ENCODE measurements at places on chromosomes 12 and 14.

GRCh38 chr14:33972583-33973081 lies 21.8 kb upstream of the EGLN3 start:
- DNase-seq = no peak

- no peak for DNase-seq
Measured at GRCh38 chr12:53200107-53200457, 7.0 kb downstream of the ITGB7 start.

GRCh38 chr12:132003846-132004245 lies 54.1 kb downstream of the EP400 start:
- no peak for DNase-seq

- DNase-seq = no peak
Measured at GRCh38 chr12:67572492-67572891, 76.1 kb upstream of the DYRK2 start.

DNA sequence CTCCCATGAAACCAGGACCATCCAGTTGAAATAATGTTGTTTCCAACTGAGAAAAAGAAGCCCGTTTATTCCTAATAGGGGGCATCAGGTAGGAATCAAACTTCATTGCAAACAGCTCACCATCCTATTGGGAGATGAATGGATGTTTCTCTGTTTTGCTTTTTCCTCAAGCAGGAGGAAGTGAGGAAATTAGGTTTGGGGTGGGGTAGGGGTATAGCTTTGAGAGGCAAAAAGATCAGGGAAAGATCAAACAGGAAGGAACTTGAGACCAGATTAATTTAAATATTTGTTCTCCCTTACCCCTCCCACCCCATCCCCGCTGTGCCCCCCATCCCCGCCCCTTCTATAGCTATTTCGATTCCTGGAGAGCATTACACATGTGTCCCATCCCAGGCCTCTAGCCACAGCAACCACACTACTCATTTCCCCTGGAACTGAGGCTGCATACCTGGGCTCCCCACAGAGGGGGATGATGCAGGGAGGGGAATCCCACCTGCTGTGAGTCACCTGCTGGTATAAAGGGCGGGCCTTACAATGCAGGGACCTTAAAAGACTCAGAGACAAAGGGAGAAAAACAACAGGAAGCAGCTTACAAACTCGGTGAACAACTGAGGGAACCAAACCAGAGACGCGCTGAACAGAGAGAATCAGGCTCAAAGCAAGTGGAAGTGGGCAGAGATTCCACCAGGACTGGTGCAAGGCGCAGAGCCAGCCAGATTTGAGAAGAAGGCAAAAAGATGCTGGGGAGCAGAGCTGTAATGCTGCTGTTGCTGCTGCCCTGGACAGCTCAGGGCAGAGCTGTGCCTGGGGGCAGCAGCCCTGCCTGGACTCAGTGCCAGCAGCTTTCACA lies at the start of gene IL23A:
IL23A (plus strand) TSS at position 577 of the 850 bp plus-strand sequence; CDS start at position 738, 161 bp downstream.
- no peak for DNase-seq

DNA sequence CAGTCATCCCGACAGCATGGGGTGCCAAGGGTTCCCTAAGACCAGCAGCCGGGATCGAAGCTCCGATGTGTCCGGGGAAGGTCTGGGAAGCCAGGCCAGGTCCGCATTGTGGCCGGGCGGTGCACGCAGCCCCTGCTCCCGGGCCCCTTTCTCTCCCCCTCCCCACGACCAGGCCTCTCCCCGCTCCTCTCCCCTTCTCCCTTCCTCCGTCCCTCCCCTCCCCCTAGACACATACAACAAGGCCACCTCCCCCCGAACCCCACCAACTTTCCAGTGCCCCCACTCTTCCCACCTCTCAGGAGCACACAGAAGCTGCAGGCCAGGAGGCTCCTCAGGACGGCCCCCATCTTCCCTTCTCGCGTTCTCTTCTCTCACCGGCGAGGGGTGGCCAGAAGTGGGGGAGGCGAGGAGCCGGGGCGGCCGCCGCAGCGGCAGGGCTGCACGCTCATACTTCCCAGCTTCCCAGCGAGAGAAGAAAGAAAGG lies 413 bp downstream of the LRP6 start:
- no peak for DNase-seq

- DNase-seq = no peak
Measured at GRCh38 chr12:123273166-123273565, 1.5 kb upstream of the CDK2AP1 start.

DNA sequence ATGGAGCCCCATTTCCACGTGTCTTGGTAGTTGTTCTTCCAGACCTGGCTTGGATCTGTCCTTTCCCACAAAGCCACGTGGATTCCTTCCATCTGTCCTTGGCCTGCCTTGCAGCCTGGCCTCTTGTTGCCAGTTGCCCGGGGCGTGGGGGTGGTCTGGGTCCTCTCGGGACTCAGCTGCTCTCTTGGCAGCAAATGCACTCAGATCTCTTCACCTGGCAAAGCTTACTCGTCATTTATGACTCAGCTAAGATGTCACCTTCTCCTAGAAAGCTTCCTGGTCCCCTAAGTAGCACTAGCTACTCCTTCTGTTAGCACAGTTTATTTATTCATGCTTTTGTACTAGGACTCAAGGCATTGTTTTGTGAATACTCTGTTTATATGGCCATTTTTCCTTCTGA lies 13.6 kb downstream of the PLEKHG3 start:
- no peak for DNase-seq

- no peak for DNase-seq
Measured at GRCh38 chr14:59252772-59253500, 64.5 kb downstream of the DAAM1 start.

DNA sequence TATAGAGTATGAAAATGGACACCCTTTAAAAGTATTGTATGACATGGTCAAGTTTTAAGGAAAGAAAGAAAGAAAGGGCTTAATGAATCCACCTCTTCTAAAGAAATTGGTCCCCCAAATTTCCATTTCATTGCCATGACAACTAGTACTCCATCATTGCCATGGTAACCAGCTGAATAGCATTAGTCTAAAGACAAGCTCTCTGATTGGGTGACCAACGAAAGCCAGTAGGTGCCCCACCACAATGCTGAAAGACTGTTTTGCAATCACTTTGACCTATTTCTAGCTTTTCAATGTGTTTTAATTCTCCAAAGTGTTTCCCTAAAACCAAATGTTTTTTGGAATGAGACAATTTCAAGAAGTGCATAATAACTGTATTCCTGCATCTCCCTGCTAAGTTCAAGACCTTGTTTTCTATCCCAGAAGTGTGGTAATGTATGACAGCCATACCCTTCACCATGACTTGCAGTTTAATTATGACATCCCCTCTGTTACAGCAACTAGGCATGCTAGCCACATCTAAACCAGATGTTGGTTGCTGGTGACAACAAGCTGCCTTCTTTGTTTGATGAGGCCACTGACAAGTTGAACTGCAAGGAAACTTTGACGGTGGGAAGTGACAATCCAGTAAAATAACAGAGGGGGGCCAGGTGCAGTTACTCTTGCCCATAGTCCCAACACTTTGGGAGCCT lies 46.7 kb downstream of the KICS2 start:
- DNase-seq = no peak

DNA sequence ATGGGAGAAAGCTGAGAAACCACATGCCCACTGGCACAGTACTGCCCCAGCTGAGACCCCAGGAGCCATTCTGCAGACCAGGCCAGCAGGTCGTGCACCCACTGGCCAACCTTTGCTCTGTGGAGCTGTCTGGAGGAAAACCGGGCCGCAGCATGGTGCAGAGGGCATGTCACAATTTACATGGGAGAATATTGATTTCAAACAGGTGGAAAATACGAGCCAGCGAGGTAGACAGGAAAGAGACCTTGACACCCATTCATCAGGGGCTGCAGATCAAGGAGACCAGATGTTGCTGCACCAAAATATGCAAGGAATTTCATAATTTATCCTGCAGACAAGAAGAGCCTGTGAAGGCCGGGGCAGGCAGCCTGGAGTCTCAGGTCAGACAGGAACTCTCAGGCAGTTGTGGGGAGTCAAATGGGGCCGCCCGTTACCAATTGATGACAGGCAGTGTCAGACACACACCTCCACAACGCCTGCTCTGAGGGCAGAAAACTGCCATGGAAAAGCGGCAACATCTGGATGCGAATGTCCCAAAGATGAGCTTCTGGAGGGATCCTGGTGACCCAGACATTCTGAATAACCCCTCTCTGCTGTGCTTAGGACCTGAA lies 74.6 kb upstream of the BCL11B start:
- DNase-seq = no peak

DNA sequence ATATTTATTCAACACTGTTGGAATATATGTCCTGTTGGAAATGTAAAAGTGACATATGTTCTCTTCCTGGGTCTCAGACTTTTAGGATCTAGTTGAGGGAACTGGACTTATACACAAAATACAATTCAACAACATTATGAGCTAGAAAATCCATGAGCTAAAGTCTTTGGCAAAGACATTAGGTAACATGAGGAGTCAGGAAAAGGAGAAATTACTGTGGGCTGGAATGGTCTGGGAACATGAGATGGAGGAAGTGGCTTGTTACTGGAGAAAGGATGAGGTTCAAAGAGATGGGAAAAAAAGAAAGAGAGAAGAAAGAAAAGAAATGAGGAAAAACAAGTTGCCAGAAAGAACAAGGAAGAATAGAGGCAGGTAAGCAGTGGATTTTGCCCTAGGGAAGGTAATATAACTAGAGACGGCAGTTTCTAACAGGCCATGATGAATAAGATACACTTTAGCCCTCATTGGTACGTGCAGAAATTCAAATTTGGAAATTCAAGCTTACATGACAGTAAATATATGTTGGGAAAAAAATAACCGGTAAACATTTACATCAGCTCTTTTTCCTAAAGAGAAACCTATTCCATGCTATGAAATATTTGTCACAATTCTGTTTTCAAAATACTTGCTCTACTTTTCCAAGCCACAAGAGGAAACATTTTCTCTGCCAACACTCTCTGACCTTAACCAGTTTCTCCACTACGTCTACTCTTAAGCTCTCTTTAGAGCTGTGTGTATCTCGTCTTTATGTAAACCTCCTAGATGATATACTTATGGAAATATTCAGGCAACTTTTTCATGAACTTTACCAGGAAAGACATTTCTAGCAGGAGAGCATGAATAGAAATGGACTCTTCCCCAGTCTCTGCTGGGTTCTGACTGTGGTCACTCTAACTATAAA lies 268.8 kb upstream of the BTG1 start:
- no peak for DNase-seq

DNA sequence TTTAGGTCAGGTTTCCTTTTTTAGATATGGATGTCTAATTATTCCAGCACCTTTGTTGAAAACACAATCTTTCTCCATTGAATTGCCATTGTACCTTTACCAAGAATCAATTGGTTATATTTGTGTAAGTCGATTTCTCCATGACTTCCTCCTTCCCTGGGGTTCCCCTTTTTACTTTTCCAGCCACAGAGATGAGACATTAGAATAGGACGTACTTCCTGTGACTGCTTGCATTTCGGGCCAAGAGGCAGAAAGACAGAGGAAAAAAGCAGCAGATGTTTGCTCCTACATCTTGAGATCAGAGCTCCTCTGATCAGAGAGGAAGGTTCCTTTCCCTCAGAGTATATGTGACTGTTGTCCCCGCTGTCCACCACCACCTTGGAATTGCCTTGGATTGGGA lies 453.7 kb upstream of the RGS6 start:
- DNase-seq = no peak

DNA sequence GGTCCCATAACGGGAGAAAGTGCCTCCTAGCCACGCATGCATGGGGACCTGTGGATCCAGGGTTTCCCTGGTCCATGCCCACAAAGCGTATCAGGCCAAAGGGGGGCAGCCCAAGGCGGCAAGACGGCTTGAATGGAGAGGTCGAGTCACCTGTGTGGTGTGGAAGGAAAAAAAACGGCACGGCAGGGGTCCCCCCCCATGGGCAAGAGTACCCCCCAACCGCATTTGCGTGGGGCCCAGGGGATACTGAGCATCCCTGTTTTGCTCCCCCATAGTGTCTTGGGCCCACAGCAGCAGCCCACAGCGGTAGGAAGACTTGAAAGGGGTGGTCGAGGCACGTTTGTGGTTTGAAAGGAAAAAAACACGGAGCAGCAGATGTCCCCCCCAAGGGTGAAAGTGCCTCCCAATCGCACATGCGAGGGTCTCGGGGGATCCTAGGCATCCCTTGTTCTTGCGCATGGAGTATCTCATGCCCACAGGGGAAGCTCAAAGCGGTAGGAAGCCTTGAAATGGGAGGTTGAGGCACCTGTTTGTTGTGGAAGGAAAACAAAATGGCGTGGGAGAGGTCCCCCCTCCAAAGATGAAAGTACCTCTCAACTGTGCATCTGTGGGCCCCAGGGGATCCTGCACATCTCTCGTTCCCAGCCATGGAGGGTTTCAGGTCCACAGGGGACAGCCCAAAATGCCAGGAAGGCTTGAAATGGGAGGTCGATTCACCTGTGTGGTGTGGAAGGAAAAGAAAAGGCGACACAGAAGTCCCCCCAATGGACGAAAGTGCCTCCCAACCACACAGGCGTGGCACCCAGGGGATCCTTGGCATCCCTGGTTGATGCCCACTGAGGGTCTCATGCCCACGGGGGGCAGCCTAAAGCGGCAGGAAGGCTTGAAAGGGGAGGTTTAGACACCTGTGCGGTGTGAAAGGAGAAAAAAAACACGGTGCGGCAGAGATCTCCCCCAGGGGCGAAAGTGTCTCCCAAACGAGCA lies 577.5 kb downstream of the ALG10 start:
- DNase-seq = no peak

- DNase-seq = no peak
Measured at GRCh38 chr12:68918960-68919359, 14.0 kb downstream of the CPM start.

DNA sequence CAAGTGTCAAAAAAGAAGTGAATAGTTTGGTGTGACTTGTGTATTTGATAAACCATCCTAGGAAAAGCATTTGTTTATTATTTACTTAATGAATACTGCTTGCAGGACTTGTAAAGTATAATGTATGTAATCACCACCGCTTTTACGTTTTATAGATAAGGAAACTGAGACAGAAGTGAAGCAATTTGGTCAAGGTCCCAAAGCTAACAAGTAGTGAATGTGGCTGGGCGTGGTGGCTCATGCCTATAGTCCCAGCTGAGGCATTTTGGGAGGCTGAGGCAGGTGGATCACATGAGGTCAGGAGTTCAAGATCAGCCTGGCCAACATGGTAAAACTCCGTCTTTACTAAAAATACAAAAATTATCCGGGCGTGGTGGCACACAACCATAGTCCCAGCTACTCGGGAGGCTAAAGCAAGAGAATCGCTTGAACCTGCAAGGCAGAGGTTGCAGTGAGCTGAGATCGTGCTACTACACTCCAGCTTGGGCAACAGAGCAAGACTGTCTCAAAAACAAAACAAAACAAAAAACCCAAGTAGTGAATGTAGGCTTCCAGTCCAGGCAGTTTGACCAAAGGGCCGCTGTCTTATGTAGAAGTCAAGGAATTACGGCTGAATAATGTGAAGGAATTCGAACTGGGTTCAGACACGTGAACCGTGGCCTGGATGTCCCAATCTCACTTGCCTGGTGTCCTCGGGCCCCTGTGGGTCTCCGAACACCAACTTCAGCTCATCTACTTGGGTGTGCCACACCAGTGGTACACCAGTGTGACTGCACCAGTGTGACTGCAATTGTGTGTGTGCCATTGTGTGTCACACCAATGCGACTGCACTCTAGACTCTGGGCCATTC lies 88.3 kb upstream of the MED13L start:
- DNase-seq = no peak

GRCh38 chr14:48771717-48772116 lies 814.5 kb downstream of the RPS29 start:
- no peak for DNase-seq
